ENCODE measurements at places on chromosomes 11 and 22.

DNA sequence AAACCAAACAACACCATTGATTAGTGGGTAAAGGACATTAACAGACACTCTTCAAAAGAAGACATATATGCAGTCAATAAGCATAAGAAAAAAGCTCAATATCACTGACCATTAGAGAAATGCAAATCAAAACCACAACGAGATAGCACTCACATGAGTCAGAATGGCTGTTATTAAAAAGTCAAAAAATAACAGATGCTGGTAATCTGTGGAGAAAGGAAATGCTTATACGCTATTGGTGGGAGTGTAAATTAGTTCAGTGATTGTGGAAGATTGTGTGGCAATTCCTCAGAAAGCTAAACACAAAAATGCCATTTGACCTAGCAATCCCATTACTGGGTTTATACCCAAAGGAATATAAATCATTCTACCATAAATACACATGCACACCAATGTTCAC, 182.6 kb downstream of the TRPC6 start:
- DNase-seq = no peak

DNA sequence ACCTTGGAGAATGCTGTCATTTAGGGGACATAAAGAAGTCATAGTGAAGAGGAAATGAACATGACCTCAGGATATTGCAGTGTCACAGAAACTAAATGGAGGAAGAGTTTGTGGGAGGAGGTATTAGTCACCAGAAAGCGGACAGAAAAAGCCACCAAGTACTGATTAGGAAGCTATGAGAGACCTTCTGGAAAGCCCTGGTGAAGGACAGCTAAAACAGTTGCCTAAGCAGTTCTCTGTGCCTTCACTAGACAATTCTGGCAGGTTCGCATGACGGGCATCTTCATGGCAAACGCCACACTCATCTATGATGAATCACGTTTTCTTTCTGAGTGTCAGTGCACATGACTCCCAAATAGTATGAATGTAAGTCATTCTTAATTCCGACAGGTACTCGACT, 325.8 kb downstream of the C11orf87 start:
- DNase-seq = no peak

DNA sequence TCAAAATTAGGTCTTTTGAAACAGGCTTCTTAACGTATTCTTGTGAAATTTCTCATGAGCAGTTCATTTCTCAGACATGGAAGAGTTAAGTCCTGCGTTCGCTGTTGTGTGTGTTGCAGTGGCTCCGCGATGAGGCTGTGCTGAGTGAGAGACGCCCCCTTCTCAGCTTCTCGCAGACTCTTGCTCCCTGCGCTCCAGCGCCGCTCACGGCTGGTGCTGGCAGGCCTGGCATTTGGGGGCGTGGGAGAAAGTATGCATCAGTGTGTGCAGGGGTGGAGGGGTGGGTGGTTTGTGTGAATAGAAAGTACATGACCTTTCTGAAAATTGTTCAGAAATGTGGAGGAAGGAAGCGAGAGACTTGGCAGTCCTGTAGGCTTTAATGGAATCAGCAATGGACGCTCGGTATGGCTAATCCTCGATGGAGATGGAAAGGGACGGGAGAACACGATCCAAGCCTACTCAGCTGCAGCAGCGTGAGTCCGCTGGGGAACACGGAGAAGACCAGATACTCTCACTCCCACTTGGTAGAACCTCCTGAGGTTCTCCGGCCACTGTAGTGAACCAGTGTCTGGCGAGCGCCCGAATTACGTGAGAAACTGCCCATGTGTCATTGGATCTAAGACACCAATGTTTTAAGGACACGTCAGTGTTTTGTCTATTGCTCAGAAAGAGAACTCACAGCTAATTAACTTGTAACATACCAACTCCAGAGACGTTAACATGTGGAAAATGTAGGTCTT, 5.9 kb downstream of the TAB1 start:
- DNase-seq = no peak

DNA sequence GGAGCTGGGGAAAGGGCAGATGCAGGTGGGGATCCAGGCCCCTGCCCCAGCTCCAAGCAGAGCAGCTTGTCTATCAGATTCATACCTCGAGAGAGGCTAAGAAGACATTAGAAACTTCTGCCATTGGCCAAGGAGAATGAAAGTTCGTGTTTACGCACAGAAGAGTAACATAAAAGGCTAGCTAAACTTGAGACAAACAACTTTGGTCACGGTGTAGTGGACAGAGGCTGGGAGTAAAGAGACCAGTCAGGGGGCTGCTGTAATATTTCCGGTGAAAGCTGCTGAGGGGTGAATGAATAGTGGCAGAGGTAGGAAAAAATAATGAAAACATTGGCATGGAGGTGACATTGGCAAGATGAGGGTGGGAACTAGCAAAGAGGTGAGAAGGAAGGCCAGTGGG, 22.9 kb downstream of the PHF21B start:
- DNase-seq = no peak

- no peak for DNase-seq
Measured at GRCh38 chr11:75508051-75508561, 17.6 kb downstream of the GDPD5 start.

DNA sequence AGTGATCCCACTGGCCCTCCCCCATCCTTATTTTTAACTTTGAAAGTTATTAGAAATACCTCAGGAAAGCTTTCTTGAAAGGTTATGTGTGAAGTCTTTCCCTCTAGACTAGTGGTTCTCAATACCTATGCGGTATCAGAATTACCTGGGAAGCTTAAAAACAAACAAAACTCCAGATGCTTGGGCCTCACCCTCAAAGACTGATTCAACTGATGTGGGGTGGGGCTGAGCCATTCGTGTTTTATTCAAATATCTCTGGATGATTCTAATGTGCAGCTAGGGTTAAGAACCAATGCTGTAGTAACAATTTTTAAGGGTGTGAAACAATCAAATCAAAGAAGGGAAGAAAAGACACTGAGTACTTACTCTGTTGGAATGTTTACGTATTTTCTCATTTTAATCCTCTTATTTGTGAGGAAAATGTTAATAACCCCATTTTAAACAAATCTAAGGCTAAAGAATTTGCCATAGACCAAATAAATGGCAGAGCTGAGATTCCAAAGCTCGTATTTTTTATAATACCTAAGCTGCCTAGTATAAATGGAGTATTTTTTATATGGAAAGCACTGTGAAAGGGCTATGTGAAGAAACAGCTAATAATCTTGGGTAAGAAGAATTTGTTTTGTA, 47.6 kb downstream of the PLEKHB1 start:
- no peak for DNase-seq
